ENCODE measurements at places on chromosomes 2 and 18.

DNA sequence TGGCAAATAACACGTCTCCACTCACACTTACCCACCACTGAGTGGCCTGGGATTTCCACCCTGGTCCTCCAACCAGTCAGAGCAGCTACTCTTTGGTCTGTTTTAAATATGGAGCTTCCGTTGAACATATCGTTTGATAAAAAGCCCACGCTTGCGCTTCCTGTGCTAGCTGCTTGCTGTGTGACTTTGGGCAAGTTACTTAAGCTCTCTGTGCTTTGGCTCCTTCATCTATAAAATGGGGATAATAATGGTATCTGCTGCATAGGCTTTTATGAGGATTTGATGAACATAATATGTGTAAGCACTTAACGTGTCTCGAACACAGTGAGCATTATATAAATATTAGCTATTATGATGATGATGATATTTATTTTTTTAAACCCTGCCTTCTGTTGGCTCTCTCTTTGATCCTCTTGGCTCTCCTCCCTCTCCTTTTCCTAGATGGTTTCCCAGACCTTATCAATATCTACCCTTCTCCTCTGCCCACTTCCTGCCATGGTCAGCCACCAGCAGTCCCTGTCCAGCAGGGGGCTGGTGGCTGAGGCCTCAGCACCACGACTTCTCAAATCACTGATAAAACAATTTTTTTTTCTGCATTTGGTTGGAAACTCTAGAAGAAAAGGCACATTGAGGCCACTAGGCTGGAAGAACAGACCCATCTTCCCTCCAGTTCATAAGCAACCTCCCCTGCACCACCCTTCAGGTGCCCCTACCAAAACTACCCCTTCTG is 191.9 kb downstream of the LOXHD1 start:
- no peak for DNase-seq

GRCh38 chr2:102193074-102193473 is 6.3 kb downstream of the IL1RL2 start:
- no peak for DNase-seq

DNA sequence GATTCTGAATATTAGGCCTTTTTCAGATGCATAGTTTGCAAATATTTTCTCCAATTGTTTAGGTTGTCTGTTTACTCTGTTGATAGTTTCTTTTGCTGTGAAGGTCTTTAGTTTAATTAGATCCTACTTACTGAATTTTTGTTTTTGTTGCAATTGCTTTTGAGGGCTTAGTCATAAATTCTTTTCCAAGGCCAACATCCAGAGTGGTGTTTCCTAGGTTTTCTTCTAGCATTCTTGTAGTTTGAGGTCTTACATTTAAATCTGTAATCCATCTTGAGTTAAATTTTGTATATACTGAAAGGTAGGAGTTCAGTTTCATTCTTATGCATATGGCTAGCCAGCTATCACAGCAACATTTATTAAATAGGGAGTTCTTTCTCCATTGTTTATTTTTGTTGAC is 404.8 kb downstream of the LNPK start:
- no peak for DNase-seq

GRCh38 chr2:128789776-128790455 is 471.2 kb upstream of the HS6ST1 start:
- no peak for DNase-seq

DNA sequence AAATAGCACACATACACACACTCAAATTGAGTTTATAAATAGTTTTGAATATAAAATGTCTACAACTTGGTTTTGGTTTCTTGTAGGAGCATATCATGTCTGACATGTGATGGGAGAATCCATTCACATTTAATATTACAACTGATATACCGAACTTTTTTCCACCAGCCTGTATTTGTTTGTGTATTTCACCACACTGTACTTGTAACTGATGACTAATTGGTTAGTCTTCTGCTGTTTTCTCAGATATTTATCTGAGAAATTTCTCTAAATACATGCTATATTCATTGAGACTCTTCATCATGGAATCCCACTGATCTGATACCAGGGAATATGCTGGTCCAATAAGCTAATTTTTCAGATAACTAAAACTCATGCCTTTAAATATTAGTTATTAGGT is 56.3 kb upstream of the UBXN4 start:
- no peak for DNase-seq

GRCh38 chr2:30318987-30319782 is 87.9 kb downstream of the LBH start:
- no peak for DNase-seq

DNA sequence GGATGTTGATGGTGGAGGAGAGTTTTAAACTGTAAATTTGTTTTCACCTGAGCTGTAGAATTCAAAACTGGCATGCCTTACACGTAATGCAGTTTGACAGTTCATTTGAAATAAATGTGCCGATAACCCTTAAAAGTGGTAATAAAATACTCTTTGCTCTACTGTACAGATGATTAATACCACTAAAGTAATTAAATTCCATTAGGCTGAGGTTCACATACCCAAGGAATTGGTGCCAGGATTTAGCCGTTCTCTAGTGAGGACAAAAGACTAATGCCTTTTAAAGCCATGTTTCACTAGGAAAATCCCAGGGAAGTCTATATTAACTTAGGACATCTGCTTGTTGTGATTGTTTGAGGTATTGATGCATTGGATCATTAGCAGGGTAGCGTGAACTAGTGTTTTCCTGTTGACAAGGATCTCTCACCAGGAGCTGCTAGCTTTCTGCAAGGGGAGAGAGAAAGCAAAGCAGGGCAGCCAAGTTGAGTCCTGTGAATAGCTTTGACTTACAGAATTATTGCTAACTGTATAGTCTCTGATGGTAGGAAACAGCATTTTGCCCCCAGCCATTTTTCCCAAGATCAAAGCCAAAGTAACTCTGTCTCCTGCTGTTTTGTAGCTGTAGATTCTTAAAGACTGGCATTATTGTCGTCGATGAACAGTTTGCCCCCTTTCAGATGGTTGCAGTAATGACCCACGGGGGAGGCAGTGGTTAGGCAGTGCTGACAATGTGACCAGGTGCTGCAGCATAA is 280.9 kb upstream of the FANCL start:
- DNase-seq, result no peak

DNA sequence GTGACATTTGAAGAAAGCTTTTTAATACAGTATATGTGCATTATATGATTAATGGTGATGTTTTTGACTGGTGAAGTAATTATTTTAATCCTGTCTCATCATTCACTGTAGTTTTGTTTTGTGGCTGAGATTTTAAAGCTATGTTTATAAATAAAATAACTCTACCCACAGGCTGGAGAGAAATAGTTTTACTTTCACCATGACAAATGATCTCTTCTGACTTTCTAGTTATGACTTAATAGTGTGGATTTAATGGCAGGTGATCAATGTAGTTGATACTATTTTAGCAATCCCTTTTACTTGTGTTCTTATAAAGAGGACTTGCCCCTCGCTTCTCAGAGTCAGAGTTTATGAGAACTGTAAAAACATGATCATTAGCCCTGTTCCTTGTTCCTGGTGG is 289.5 kb upstream of the SIX3 start:
- no peak for DNase-seq

DNA sequence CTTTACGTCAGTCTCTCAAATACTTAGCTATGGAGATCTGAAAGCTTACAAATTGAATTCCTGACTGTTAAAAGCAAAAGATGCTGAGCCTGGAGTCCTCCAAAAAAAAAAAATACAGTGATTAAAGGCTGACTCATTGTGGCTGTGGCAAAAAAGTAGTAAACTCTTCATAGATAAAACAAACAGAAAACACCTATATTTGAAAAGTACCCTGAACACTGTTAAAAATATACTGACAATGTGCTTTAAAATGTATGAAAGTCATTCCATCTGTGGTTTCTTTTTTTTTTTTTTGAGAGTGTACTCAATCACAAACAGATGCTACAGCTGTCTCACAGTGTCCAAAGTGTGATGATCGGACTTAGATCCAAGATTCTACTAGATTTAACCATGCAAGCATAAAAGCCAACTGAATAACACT is 267.6 kb upstream of the CYP26B1 start:
- DNase-seq, result no peak

GRCh38 chr2:125560855-125561254 is 1095.1 kb upstream of the GYPC start:
- no peak for DNase-seq

GRCh38 chr2:144630459-144631215 is 110.7 kb upstream of the ZEB2 start:
- no peak for DNase-seq

- no peak for DNase-seq
Observed at GRCh38 chr2:143029141-143029540, 100.1 kb upstream of the ARHGAP15 start.
